ENCODE measurements at places on chromosomes 4 and X.

GRCh38 chr4:47355568-47355967 lies 107.9 kb downstream of the COMMD8 start:
- DNase-seq, result no peak

- no peak for DNase-seq
These were observed 125.0 kb downstream of the SPCS3 start for GRCh38 chr4:176444741-176445140.

- no peak for DNase-seq
These were observed 322.8 kb upstream of the FAT1 start for GRCh38 chr4:187046471-187046870.

- no peak for DNase-seq
These were observed 18.8 kb upstream of the VSIG1 start for GRCh38 chrX:108025954-108026600.

DNA sequence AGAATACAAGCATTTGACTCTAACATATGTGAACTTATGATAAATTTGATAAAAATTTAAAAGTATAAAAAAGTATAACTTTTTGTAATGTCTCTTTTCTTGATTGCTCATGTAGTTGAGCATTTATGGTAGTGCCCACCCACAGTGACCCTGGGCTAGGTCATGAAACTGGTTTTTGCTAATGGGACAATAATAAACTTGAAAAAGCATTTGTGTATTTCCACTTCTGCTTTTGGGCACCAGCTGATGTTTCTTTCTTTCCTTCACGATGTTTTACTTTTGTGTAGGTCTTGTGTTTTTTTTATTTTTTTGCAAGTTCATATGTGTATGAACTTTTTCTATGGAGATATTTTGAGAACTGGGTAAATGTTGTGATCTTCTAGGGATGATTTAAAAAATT lies 313.1 kb downstream of the CBLL2 start:
- no peak for DNase-seq

DNA sequence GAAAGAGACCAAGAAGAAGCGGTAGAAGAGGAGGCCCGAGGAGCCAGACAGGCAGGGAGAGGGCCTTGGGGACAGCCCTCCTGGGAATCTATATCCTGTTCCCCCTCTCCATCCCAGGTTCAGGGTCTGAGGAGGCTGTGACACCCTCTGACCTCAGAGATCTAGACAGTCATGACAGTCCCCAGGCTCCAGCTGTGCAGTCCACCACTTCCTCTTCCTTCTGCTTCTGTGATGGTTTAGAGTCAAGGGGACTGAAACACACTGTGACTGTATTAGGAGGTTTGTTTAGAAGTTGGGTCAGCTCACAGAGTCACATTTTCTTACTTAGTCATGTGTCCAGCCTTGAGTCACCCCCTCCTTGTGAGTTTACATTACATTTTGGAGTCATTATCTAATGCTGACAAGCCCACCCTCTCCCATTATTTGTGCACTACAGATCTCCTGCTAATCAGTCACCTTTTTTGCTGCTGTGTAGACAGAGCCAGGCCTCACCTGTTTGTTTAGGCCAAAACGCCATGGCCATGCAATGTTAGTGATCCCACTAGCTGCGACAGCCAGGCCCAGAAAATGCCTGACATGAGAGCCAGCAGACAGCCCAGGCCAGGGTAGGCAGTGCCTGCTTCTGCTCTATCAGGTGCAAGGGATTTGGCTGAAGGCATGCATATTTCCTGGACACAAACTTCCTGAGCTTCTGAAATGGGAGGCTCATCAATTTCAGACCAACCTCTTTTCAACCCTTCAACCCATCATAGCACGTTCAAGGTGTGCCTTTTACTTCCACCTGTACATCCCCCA lies 26.0 kb downstream of the MANBA start:
- DNase-seq, result no peak

Data from stimulated activated CD8-positive, alpha-beta memory T cell treated with anti-CD3 and anti-CD28 coated beads, Interleukin-7, amount 100 ng/mL, for 1 hour (primary cell).